ENCODE measurements at places on chromosomes 5 and 9.

DNA sequence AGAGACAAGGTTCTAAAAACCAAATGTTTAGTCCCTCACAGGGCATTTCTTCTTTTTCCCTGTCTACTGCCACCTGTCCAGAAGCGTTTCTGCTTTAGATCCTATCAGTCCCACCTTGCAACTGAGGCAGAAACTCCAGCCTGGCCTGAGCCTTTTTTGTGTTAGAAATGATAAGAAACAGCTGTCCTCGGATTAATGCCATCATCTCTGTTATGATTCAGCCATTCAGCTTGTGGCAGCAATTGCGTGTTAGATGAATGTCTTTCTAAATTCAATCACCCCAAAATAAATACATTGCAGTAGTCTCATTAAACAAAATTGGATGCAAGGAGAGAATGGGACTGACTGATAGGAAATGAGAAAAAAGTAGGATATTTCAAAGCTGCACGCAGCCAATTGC is 28.3 kb upstream of the FRMPD1 start:
- DNase-seq = no peak

DNA sequence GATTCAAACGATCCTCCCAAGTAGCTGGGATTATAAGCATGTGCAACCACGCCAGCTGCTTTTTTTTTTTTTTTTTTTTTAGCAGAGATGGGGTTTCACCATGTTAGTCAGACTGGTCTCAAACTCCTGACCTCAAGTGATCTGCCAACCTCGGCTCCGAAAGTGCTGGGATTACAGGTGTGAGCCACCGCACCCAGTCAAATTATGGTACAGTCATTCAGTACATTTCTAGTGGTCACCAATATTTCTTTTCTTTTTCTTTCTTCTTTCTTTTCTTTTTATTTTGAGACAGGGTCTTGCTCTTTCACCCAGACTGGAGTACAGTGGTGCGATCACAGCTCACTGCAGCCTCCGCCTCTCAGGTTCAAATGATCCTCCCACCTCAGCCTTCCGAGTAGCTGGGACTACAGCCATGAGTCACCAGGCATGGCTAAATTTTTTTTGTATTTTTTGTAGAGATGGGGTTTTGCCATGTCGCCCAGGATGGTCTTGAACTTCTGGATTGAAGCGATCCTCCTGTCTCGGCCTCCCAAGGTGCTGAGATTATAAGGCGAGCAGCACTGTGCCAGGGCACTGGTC is 25.4 kb upstream of the DCP2 start:
- no peak for DNase-seq

DNA sequence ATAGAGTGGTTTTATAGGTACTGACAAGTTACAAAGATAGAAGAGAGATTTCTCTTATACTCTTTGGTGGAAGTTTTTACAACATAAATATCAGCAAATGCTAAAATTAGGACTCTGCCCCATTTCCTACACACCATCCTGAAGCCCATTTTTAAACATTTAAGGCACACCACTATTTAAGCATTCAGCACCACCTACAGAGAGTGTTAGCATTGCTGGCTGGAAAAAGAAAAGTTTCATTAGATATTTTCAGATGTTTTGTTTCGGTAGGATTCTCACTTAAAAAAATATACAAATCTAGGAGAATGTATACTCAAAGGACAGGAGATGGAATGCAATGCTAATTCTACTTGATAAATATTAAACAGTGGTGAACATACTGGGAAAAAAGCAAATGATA is 192.9 kb upstream of the HAPLN1 start:
- DNase-seq = no peak

- no peak for DNase-seq
These were observed 148.0 kb upstream of the CDH12 start for GRCh38 chr5:23001120-23001519.

GRCh38 chr9:131670247-131671132 is 69.4 kb downstream of the RAPGEF1 start:
- DNase-seq = no peak

GRCh38 chr9:131228988-131229387 is 47.3 kb downstream of the FAM78A start:
- DNase-seq = peak; percentile 84

DNA sequence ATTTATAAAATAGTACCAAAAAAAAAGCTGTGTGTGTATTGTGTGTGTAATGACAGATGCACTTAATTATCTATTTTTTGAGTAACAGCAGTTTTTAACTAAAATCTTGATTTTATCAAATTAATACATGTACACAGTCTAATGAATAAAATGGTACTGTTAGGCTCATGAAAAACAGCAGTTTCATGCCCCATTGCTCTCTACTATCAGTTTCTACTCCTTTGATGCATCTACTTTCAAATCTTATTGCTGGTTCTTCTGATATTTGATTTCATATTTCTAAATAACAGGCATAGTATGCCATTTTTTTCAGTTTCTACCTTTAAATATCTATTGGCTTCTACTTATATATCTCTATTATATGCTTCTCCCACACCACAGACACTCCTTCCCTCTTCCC is 117.4 kb downstream of the CCDC171 start:
- DNase-seq = no peak

GRCh38 chr5:2423634-2424033 is 327.8 kb downstream of the IRX2 start:
- DNase-seq = no peak

DNA sequence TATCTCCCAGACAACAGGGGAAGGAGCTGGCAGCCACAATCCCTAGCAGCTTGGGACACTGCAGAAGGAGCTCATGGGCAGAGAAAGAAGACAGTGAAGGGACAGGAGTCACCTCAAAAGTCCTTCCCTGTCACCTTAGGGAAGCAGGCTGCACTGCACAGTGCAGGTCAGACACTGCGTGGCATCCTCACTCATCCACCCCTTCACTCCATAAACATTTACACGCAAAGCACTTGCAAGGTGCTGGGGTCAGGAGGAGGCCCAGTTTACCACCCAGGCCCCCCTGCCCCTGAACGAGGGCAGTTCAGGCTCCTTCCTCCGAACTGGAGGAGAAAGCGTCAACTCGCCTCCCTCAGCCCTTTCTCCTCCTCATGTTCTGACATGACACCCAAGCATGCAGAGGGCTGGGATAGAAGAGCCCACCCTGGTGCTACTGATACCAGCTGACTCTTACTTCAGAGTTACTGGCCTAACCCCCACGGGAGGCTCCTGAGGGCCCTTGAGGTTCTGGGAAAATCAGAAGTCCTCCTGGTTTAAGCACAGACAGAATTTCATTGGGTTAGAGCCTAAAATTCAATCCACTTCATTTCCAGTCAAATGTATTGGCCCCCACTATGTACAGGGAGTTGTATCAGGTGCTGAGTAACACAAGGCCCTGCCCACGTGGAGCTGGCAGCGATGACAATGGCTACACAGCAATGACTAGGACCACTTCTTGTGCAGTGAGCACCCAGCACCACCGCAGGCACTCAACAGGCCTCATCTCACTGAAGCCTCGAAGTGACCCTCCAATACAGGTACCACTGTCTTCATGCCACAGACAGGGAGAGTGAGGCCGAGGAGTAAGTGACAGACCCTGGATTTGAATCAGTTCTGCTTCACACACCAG is 70.4 kb downstream of the RAPGEF1 start:
- no peak for DNase-seq

DNA sequence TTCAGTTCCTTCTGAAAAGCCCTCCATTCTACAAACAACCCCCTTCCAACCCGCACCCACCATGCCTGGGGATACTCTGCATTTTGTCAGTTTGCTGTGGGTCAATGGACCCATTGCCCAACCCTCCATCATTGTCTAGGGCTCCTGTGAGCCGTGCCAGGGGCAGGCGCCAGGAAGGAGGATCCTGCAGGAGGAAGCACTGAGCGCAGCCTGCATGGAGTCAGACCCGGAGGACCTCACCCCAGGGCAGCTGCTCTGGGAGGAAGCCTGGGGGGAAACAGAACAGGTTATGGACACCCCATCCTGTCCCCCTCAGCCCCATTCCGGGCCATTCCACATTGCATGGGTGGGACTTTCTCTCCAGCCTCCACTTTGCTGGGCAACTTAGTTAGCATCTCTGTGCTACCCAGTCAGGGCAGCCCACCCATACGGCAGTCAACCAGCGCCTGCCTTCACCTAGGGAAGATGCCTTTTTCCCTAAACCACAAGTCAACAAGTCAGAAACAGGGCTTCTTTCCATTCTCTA is 48.6 kb upstream of the VDAC1 start:
- peak; percentile 1 for DNase-seq

DNA sequence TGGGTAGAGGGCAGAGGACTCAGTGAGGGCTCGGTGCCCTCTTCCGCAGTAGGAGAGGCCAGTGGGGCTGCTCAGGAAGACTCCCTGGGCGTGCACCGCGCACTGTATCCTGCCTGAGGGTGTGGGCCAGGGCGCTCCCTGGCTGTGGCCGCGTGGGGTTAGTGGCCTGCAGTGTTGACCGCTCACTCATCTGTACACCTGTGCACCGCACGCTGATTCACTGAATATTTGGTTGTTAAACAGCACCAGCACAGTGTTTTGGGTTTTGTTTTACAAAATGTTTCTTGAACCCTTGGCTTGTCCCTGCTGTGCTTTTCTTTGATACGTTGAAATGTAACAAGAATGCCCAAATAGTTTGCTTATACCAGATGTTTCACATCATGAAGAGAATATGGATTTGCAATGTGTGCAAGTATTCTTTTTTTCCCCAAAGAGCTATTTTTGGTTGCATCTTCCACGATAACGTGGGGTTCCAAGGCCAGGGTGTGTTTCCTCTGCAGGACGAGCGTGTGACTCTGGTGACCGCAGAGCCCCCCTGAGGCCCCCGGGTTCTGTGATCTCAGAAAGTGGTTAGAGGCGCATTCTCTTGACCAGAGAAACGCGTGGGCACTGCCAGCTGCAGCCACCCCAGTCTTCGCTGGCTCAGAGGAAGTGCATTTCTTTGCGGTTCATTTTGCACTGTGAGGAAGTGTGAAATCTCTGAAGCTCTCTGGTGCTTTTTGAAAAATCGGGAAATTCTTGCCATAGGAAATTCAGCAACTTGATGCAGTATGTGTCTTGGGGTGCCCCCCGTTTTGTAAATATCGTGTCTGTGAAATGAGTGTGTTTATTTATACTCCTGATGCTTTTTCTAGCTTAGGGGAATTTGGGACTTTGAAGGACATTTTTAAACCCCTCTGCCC is 46.9 kb downstream of the AHRR start:
- peak; percentile 72 for DNase-seq

DNA sequence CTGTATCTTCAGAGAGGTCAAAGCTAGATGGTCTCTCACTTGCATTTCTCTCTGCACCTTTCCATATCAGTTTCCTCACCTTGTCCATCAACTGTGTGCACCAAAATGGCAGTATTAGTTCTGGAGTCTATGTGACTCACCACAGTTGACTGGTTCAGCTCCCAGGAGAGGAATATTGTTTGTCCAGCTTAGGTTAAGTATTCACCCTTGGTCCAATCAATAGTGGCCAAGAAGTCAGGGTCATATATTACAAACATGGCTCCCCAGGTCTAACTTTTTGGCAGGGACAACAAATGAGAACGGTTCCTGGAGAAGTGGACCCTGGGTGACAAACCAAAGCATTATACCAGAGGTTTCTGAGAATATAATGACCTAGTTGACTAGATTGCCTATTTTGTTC is 24.9 kb upstream of the CDC23 start:
- DNase-seq = no peak

DNA sequence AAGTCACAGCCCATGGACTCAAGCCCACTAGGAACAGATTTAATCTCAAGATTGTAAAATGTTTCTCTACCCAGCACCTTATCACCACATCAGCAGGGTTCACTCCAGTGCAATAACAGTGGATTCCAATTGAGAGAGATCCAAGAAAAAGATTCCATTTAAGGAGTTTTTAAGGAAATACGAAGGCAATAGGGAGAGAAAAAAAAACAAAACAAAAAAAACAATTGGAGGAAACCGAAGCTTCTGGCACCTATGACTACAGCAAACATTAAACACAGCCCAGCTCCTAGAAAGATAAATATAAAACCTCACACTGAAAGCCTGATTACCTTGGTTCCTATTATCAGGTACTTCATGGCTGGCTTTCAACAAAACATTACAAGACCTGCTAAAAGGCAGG is 192.7 kb downstream of the DAB2IP start:
- peak; percentile 50 for DNase-seq

- DNase-seq = no peak
These were observed 9.3 kb downstream of the PBX3 start for GRCh38 chr9:125756518-125756917.

GRCh38 chr5:127028822-127029457 is 1.4 kb downstream of the MARCHF3 start:
- no peak for DNase-seq

DNA sequence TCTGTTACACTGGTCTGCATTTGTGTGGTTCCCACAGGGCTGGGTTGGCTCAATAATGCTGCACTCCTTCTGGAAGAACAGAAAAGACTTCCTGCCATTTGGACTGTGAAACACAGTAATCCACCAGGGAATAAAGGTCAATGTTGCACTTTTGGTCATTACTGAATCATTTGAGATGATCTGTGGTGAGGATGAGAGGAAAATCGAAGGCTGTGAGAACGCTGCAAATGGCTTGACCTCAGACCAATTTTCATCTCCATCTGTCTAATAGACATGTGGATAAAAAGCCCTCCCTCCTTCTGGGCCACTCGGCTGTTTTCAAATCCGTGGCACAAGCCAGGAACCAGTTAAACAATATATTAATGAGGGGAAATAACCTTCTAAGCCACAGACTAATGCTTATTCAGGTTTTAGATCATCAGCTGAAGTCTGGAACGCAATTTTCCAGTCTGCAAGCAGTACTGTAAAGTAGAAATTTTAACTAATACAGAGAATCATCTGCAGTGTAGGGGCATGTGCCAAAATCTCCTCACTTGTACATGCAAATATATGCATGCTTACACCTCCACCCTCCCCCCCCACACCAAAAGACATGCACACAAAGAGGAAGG is 20.2 kb downstream of the TLE1 start:
- no peak for DNase-seq

- DNase-seq = no peak
These were observed 5.6 kb downstream of the ENHO start for GRCh38 chr9:34517185-34517584.

- no peak for DNase-seq
These were observed 40.5 kb downstream of the BOD1 start for GRCh38 chr5:173575985-173576384.

DNA sequence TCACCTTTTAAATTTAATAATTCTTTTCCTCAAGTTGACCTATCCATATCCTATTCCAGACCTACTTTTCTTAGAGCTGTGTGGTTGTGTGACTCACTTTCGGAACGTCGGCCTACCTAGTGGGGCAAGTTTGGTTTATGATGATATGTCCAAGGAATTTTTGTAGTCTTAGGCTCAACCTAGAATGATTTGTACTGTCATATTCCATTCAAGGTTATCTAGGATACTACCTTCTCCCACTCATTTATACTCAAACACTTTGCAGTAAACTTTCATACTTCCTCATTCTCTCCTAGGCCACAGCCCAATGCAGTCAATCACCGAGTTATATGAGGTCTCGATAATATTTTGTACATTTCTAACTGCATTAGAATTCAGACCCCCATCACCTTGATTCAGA is 61.9 kb downstream of the PIK3R1 start:
- peak; percentile 34 for DNase-seq

DNA sequence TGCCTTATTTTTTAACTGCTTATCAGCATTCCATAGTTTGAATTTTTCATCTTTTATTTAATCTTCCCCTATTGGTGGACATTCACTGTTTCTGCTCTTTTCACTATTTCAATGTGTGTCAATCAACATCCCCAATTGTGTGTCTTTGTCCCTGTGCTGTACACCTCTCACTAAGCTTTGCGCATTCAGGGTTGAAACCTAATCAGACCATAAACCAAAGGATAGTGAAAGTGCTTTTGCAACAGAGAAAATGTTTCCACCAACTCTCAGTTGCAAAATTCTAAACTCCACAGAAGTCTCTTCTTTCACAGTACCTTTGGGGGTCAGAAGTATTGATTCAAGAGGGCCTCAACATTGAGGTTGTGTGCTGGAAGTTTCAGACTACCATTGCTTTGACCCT is 127.1 kb upstream of the SAP30L start:
- DNase-seq = no peak

GRCh38 chr5:35771839-35772238 is 84.9 kb upstream of the IL7R start:
- DNase-seq = no peak

Measured in fibroblast of pulmonary artery (primary cell).